CD4-positive, alpha-beta T cell treated with Interleukin-10 for 1 hour (primary cell): ENCODE measurements at places on chromosomes 12 and 14.

- no peak for DNase-seq
These were observed 223.1 kb downstream of the ANO6 start for GRCh38 chr12:45439039-45439438.

GRCh38 chr12:75960086-75960910 is 71.3 kb downstream of the PHLDA1 start:
- DNase-seq: no peak

DNA sequence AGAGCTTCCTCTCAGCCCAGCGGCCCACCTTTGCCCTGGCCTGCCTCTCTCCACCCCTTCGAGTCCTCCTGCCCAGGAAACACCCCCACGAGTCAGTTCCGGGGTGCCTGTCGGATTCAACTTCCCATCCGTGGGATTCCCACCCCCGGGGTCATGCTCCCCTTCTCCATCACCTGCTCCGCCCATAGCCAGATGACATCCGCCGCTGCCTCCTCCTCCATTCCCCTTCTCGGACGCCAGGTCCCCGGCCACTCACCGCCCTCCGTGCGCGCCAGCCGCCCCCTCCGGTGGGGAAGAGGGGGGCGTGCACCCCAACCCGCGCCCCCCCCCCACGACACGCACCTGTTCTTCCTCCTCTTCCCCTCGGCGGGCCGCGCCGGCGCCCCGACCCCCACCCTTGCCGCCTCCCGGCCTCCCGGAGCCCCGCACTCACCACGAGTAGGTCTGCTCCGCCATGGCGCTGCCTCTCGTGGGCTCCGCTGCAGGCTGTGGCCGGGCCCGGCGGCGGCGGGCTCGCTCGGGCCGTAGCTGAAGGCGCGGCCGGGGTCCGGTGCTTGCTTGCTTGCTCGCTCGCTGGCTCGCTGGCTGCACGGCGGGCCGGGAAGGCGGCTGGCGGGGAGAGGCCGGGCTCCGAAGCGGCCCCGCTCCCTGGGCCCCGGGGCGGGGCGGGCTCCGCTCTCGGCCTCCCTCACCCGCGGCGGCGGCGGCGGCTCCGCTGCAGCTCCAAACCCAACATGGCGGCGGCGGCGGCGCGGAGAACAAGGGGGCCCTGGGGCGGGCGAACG is 554 bp downstream of the SPPL3 start:
- DNase-seq: peak; percentile 80

DNA sequence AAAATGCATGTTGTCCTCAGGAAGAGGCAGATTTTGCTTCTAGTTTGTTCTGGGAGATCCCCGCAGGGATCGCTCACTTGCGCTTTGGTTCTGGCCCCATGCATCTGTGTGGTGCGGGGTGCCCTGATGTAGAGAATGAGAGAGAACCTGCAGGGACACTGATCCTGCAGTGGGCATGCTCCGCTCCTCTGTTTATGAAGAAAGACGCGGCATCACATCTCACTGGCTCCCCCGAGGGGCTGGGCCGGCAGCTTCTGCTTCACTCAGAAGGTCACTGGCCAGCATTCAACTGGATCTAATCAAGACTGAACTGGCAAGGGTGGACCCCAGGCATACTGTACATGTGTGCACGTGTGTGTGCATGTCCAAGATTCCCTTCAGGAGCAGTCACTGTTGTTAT is 164.2 kb downstream of the CALM1 start:
- DNase-seq: no peak

DNA sequence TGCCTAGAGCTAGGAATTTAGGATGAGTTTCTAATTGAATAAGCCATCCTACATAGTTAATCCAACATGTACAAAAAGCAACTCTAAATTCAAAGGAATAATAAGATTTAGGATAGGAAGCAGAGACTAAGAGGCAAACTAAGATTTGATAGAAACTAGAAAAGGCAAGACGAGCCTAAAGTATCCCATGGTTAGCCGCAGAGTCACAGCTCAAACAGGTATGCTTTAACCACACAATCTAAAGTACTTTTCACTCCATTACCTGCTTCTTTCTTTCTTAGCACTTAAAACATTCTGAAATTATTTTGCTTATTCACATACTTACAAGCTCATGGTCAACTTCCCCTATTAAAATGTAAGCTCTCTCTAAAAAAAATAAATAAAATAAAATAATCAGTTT is 51.8 kb downstream of the OTOGL start:
- no peak for DNase-seq

- no peak for DNase-seq
These were observed 2.8 kb downstream of the PRMT8 start for GRCh38 chr12:3493859-3494176.

GRCh38 chr14:51828017-51828797 is 32.2 kb upstream of the GNG2 start:
- peak; percentile 62 for DNase-seq

DNA sequence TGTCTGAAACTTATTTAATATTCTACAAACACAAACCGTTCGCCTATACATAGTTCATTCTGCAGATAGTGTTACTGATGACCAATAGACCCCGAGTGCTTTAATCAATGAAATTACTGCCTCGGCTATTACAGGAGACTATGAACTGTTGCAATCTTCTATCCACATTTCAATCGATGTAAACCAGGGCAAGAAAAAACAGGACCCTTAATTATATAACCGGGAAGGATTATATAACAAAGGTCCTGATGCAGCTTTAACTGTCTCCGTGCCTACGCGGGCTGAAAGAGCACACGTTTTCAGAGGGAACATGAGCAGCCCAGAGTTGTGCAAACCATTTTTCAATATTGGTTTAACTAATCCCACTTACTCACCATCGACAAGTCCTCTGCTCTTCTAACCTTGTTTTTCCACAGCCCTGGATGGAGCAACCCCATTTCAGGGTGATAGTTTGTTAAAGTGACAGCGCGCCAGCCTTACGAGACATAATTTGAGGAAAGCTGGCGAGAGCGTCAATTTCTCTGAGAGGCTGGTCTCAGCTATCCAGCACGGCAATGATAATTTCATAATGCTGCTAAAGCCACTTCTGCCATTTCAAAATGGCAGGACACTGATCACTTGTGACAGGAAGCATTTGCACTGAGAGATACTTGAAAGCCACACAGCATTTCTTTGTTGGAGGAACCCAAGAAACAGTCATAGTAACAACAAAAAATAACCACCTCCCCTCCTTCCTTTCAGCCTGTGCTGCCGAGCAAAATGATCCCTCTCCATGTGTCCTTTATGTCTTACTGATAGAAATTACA is 184.6 kb downstream of the FOXN3 start:
- DNase-seq: no peak

- no peak for DNase-seq
These were observed 136.9 kb downstream of the RIMBP2 start for GRCh38 chr12:130579231-130579630.

DNA sequence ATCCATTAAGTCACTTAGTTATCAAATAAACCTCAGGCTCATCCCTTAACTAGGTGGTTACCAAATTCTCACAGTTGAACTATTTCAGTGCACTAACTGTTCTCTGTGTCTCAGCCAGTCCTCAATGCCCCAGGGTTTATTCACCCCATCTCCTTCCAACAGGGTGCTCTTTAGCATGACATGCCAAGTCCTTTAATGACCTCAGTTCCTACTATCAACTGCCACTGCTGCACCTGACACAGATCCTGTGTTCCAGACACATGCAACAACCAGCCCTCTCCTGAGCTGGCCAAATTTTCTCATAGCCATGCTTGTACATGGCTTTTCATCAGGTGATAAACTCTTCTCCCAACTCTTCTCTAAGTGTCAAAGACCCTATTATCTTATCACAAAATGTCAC is 80.0 kb downstream of the ATXN2 start:
- DNase-seq: no peak

DNA sequence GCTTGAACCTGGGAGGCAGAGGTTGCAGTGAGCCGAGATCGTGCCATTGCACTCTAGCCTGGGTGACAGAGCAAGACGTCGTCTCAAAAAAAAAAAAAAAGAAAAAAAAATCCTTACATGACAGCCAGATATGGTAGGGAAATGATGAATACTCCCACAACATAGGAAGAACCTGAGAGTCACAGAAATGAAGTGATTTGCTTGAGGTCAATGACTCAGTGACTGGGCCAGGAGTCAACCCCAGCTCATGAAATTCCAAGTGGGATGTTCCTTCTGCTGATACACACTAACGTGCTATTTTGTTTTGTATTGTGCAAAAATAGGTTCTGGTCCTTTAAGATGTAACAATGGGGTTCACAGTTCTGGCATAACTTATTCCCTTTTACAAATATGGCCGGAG is 9.0 kb downstream of the RHOF start:
- no peak for DNase-seq

- DNase-seq: no peak
These were observed 15.9 kb downstream of the COL2A1 start for GRCh38 chr12:47988073-47989022.

DNA sequence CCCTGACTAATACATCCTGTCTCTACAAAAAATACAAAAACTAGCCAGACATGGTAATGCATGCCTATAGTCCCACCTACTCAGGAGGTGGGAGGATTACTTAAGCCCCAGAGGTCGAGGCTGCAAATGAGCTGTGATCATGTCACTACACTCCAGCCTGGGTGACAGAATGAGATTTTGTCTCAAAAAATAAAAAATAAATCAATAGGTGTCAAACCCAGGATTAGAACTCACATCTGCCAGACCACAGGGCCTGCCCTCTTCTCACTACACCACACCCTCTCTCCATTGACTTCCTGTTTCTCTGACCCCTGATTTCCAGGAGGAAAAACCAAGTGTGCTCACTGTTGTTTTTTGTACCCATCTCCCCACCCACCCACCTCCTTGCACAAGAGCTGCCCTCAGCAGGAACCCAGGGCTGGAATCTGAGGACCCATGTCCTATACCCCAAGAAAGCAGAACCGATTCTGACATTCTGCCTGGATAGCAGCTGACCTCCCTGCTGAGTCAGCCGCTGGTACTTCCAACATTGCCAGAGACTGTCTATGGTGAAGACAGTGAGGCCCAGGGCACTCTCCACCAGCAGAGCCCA is 6.2 kb downstream of the CMKLR1 start:
- DNase-seq: peak; percentile 40

GRCh38 chr14:92982956-92983355 is 60.0 kb downstream of the CHGA start:
- no peak for DNase-seq

GRCh38 chr12:40689576-40689975 is 2.7 kb upstream of the CNTN1 start:
- DNase-seq: no peak

GRCh38 chr14:71286126-71286525 is 378.9 kb downstream of the PCNX1 start:
- no peak for DNase-seq

DNA sequence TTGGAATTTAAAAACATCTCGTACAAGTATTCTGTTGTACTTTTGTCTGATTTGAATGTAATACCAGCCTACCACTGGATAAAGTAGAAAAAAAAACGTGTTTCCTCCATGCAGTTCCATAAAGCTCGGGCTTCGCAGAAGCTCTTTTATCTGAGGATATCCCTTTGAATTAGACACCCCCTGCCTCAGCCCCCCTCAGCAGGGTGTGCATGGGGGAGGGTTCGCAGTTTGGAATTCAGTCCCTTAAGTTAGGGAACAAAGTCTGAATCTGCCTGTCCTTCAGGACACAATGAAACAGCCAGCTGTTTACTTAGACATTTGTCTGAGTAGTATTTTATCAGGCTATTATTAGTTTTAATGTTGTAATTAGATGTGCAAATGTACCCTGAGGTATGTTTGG is 234.0 kb upstream of the CAND1 start:
- DNase-seq: no peak

GRCh38 chr12:6198556-6198955 is 1.6 kb upstream of the CD9 start:
- DNase-seq: no peak

DNA sequence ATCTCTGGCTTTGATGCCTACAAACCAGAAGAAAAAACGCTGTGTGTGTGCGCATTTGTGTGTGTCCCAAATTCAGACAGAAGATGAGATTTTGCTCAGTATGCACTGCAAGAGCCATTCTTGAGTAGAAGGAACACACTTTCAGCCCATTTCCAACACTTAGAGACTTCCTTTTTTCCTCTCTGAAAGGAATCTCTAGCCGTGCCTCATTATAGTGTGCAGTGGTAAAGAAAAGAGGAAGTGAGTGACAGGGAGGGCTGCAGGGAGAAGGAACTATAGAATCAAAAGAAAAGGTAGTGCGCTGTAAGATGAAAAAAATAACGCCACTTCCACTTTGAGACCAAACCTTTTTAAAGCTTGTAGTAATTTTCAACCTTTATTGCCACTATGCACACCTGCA is 1400.9 kb upstream of the FLRT2 start:
- no peak for DNase-seq

DNA sequence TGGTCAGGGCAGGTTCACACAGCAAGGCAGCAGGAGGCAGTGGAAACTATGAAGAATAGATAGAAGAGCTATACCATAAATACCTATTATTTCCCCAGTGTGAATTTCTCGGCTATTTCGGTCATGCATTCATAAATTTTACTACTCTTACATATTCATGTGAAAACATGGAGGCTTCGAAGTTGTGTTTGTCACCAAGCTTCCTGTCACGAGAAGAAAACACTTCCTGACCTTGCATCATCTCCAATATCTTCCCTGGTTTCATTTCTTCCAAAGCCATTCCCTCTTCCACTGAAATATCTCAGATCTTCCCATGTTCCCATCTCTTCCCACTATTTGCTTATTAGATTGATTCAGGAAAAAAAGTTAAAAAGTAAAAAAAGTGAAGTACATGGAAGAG is 80.4 kb downstream of the CPNE8 start:
- DNase-seq: no peak

DNA sequence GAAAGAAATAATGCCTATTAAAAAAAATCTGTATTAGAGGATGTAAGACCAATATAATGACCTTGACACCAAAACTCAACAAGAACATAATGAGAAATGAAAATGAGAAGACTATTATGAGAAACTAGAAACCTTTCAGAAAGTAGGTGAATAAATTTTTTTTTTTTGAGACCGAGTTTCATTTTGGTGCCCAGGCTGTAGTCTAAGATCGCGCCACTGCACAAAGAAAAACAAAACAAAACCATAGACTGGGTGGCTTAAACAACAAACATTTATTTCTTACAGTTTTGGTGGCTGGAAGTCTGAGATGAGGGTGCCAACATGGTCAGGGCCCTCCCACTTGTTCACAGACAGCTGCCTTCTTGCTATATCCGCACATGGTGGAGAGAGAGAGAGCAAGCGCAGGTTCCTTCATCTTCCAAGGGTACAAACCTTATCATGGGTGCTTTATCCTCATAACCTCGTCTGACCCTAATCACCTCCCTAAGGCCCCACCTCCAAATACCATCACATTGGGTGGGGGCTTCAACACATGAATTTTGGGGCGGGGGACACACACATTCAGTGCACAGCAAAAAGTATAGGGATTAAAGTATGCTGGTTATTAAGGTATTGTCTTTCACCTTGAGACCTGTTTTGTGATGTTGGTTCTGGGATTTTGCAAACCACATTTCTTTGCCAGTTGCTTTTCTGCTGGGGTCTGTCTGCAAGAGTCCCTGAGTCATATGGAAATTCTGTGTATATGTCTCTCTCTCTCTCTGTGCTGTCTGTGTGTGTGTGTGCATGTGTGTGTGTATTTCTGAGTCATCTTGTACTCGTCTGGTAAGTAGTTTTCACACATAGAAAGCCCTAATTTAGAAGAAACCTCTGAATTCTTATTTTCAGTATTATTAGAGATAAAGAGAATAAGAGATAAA is 26.2 kb downstream of the ZCRB1 start:
- peak; percentile 34 for DNase-seq

GRCh38 chr12:9813821-9814798 is 13.2 kb upstream of the KLRF1 start:
- DNase-seq: peak; percentile 94
